IMR-90 (cell line): ENCODE measurements at places on chromosomes 1 and 21.

GRCh38 chr21:44551340-44551961 lies at the start of gene KRTAP10-2:
KRTAP10-2 (minus strand) TSS chr21:44551505; CDS start chr21:44551458, 47 bp downstream.
- DNase-seq: no peak

DNA sequence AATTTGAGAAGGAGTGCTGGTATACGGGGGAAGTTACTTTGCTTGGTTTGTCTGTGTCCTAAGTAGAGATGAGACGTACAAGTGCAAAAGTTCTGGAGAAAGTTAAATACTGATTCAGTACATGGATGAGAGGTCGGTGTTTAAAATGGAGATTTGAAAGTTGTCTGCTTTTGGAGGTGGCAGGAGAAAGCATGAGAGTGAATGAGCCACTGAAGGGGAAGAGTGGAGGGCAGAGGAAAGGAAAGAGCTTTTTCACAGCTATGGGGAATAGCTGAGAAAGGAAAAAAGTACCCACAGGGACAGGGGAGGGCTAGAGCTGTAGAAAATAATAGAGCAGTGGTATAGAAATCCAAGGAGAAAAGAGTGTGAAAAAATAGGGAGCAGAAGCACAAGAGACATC lies 18.1 kb upstream of the CGN start:
- DNase-seq: no peak

DNA sequence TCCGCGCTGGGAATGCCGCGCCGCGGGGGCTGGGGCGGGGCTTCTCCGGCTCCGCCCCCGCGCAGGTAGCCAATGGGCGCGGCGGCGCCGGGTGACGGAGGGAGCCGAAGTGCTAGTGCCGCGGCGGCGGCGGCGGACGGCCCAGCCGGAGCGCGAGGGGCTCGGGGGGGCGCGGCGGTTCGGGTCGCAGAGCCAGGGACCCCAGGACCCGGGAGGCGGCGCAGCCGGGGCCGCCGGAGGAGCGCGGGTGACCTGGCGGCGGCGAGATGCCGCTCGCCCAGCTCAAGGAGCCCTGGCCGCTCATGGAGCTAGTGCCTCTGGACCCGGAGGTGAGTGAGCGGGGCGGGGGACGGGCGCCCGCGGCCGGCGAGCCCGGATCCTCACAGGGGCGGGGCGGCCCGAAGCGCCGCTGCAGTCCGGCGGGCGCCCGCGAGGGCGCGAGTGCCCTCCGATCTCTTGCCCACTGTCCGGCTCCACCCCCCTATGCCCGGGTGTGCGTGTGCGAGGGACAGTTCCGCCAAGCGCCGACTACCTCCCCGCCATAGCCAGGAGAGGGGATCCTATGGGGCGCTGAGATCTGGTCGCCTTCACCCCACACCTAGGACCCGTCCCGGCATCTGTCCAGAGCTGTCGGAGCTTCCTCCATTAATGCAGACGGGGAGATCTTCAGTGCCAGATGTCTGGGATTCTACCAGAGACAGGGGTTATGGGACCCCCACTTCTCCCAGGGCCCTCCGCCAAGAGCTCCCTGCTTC lies at the start of gene RPS6KA1:
TSS of gene RPS6KA1 (plus strand) at position 107 of the 755 bp plus-strand sequence. CDS start at position 267, 160 bp downstream.
- peak; percentile 11 for DNase-seq

DNA sequence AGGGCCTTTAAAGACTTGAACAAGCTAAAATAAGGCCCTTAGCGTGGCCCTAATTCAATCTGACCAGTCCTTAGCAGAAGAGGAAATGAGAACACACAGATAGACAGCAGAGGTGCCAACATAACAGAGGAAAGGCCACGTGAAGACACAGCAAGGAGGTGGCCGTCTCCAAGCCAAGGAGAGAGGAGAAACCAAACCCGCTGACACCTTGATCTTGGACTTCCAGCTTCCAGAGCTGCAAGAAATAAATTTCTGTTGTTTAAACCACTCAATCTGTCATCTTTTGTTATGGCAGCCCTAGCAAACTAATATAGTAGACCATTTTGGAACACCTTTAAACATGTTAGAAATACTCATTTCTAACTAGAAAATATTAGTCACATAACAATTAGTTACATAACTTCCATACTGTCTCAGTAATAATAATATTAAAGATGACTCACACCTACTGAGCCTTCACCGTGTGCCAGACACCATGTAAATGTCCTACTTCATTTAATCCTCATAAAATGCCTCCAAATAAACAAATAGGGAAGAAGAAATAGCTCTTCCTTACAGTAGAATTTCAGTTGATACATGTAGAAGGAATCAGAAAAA lies 47.9 kb downstream of the S1PR1 start:
- DNase-seq: no peak

DNA sequence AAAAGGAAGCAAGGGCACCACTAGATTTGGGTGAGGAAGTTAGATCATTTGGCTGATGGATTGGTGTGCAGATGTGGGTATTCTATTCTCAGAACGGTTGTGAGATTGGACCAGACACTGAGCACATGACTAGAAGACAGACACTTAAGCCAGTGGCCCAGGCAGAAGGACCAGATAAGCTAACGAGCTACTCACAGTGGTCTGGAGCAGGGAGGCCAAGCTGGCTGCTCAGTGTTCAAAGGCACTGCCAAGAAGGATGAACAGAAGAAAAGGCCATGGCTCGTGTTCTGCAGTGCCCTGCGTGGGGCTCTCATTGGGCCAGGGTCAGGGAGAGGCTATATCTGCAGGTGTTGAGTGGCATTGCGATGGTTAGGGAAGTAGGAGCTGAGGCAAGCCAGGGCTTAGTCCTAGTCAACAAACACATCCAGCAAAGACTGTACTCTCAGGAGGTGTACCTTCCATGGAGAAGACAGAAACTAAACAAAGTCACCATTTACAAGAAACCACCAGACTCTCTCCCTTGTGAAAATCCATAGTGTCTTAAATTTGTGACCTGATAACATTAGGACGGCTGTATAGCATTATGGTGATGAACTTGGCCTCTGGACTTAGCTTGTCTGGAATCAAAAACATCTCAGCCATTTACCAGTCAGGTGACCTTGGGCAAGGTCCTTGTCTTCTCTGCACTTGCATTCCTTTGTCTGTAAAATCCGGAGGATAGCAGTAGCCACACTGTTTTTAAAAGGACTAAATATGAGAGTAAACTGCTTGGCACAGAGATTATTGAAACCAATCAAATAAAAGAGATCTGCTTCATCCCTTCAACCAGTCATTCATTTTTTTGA lies 274.5 kb downstream of the SIPA1L2 start:
- no peak for DNase-seq

DNA sequence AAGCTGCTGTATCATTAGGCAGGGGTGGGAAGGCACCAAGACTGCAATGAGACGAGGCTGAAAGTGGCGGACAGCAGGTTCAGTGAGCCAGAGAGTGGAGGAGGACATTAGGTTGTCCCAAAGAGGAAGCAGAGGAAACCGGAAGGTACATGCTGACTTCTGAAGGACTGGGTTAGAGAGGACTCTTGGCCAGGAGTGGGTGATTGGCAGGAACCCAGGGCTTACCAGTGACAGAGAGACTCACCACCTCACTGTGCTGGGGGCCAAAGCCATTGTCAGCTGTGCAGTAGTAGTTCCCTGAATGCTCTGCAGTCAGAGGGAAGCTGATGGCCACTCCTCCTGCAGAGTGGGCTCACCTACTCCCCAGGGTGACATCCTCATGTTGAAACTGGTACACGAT lies 41.9 kb upstream of the FCRL4 start:
- DNase-seq: no peak

DNA sequence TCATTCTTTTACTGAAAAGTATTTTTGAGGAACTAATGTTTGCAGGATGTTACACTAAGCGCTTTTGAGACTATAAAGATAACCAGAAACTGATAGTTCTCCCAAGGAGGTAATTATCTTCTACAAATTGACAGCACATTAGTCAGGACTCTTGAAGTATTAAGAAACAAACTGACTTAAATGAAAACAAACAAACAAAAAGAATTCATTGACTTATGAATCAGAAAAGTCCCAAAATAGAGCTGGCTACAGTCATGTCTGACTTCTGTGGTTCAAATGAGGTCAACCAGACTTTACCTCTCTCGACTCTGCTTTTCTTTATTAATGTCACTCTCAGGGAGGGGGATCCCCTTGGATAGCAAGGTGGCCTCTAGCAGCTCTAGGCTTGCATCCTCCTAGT lies 296.8 kb downstream of the TPR start:
- no peak for DNase-seq

GRCh38 chr21:42044871-42045495 lies 26.1 kb upstream of the UMODL1 start:
- DNase-seq: no peak

DNA sequence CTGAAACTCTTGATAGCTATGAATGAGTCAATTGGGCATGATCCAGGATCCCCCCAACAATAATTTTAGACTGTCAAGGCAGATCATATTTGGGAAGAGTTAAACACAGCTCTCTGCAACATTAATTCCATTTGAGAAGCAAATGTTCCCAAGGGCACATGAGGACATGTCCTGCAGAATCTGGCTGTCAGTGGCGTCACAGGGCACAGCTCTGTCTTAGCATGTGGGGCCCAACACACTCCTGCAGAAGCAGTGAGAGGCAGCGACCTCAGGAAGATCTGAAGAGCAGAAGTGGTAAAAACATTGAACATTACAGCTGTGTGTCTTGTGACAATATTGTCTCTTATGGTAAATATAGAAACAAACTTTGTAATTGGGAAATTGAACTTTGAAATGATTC lies 197.1 kb upstream of the PBX1 start:
- no peak for DNase-seq

- no peak for DNase-seq
These were observed 30.2 kb upstream of the RNF187 start for GRCh38 chr1:228457017-228457395.

- peak; percentile 69 for DNase-seq
These were observed 40.2 kb downstream of the ADAMTS1 start for GRCh38 chr21:26804895-26805609.

DNA sequence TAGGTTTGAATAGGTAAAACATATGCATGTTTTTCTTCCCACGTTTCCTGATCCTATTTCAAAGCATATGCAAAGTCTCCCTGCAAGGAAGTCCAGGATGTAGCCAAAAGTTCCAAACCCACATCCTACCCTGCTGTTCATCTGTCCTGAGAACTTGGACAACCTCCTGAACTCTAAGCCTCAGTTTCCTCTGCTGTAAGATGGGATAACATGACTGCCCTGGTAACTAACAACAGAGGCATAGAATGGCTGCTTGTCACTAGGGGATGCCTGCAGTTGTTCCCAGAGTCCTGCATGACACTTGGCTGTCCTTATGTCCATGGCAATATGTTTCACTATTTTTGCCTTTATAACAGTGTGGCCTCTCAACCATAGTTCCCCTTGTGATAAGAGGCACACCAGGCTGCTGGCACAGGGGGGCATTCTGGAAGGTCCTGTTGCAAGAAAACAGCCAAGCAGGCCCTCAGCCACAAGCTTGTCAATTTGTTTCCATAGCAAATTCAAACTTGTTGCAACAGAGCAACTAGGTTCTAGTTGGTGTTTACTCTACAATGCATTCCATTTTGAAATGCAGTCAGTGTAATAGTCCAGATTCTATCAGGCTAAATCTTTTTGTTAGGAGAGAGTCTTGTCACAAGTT lies 1.5 kb upstream of the HDGF start:
- peak; percentile 64 for DNase-seq

- DNase-seq: no peak
These were observed 106.6 kb upstream of the POU3F1 start for GRCh38 chr1:38153066-38153777.

GRCh38 chr1:41479000-41479807 lies 5.3 kb downstream of the EDN2 start:
- peak; percentile 47 for DNase-seq

DNA sequence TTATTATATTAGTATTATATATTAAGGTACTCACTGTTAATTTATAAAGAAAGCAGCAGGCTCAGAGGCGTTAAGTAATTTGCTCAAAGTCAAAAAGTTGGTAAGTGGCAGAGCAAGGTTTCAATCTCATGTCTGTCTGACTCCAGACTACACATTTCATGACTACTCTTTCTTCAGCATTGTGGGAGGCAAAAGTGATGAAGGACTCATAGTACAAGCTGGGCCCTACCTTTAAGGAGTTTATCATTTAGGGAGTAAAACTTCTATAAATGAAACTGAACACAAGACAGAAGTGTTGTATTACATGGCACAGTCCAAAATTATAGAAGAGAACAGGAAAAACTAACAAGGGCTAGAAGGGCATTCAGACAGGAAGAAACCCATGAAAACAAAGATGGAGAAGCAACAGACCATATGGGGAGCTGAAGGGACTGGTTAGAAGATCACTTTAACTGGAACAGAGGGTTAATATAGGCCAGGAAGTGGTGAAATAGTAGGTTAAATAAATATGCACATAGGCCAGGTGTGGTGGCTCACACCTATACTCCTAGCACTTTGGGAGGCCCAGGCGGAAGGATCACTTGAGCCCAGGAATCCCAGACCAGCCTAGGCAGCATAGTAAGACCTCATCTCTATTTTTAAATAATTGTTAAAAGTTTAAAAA lies 11.5 kb downstream of the SORT1 start:
- DNase-seq: no peak

GRCh38 chr1:67338642-67339041 lies 31.0 kb downstream of the IL12RB2 start:
- peak; percentile 15 for DNase-seq

DNA sequence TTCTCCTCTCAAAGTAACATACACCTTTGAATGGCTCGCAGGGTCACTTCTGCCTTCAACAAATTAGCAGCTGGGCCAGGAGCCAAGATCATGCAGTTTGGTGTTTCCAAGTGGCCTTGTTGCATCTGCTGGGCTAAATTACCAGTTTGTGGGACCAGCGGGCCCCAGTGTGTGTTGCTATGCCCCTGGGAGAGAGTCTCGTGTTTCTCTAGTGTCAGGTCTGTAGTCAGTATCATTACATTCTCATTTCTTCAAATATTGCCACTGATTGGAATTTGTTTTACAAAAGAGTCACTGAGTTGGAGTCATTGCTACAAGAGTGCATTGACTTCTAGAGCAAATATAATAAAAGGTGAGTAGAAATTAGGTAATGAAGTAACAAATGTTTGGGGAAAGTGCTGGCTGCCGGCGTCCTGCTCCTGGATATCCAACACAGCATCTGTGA lies 35.5 kb downstream of the RHOU start:
- DNase-seq: no peak

GRCh38 chr1:155962599-155963211 lies 15.6 kb downstream of the ARHGEF2 start:
- DNase-seq: no peak

DNA sequence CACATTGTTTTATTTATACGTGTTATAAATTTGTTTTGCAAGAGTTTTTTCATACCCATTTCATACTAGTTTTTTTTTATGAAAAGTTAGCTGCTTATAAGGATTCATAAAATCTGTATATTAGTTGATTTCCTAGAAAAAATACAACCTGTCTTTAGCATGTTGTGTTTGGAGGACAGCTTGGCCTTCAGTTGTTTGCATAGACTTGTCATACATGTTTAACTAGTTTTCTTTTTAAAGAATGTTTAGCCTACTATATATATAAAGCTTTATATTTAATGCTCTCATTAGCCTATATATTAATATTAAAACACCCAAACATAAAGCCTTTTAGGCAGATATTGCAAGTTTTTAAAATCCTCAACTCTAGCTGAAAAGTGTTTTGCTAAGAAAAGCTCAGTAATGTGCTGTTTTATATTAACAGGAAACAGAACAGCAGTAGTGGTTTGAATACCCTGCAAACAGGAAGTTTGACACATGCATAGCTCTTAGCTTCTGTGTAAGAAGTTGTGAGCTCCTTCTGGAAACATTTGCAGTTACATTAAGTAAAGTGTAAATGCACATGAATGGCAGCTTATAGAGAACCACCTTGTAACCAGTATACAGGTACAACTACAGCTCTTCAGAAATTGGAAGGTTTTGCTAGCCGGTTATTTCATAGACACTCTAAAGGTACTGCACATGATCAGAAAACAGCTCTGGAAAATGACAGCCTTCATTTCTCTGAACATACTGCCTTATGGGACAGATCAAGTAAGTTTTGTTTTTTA lies at the start of gene PRKACB:
TSS of gene PRKACB (plus strand) at position 476 of the 770 bp plus-strand sequence. CDS start at position 567, 91 bp downstream.
- peak; percentile 62 for DNase-seq
